Activated CD8-positive, alpha-beta memory T cell treated with anti-CD3 and anti-CD28 coated beads for 1 hour (primary cell): ENCODE measurements at places on chromosomes 5 and 9.
A peak's percentile ranks its signal among the peaks of the same experiment; 100 is the strongest.

DNA sequence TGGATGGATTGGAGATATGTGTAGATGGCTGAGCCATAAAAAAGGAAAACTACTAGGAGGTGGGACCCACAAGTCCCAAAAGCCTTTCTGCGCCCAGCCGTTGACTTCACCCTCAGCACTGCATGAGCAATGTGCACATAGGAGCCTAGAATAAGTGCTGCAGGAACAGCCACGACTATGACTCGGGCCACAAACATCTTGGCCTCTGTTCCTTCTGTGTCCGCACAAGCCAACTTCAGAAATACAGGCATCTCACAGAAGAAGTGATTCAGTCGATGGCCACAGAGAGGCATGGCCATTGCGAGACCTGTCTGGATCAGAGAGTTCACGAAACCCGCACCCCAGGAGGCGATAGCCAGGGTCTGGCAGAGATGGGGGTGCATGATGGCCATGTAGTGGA lies 587 bp downstream of the OR2Y1 start:
- DNase-seq: no peak

- DNase-seq: no peak
Measured at GRCh38 chr9:124251605-124252378, 6.0 kb upstream of the NEK6 start.

DNA sequence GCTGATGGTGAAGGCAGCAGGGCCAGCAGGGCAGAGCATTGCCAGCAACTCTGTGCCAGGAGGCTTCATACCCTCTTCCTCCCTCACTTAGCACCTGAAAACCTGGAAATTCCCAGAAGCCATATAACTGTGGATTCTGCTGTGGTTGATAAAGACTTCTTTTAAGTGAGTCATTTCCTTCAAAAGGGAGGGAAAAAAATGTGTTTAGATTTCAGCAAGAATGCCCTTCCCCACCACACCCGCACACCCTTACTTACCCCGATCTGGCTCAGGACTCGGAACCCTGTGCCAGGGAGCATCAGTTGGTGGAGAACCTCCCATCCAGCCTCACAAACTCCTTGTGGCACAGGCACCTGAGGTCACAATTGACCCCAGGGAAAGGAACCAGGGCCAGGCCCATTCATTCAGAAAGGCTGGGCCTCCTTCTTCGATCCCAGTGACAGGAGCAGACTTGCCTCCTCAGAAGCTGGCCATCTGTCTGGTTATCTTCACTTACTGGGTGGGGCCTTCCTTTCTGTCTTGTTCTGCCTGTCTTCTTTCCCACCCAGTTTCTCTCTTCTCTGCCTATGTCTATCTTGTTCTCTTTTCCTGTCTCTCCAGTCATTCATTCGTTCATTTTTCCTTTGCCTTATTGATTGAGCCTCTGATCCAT lies 62.6 kb downstream of the PLAC8L1 start:
- no peak for DNase-seq

GRCh38 chr5:45774528-45774927 lies 78.3 kb upstream of the HCN1 start:
- no peak for DNase-seq

- DNase-seq: no peak
Measured at GRCh38 chr5:54991416-54991815, 6.0 kb upstream of the ESM1 start.

DNA sequence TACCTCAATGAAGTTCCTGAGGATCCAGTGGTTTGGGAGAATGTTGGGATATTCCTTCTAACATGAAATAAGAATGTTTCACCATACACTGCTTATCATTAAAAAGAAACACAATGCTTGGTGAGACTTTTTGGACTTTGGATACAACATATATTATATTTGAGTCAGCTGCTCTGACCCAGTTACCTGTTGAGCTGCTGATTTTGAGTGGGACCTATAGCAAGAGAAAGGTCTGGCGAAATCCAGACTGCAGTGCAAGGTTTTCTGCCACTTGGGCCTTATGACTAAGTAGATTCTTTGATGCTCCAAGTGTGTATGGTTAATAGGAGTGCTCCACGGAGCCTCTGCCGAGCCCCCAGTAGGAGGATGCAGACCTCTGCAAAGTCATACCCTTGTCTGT lies 10.0 kb upstream of the RALGPS1 start:
- no peak for DNase-seq

- no peak for DNase-seq
Measured at GRCh38 chr5:61638476-61638875, 306.4 kb downstream of the ZSWIM6 start.

- no peak for DNase-seq
Measured at GRCh38 chr9:33166231-33167083, 679 bp downstream of the B4GALT1 start.

DNA sequence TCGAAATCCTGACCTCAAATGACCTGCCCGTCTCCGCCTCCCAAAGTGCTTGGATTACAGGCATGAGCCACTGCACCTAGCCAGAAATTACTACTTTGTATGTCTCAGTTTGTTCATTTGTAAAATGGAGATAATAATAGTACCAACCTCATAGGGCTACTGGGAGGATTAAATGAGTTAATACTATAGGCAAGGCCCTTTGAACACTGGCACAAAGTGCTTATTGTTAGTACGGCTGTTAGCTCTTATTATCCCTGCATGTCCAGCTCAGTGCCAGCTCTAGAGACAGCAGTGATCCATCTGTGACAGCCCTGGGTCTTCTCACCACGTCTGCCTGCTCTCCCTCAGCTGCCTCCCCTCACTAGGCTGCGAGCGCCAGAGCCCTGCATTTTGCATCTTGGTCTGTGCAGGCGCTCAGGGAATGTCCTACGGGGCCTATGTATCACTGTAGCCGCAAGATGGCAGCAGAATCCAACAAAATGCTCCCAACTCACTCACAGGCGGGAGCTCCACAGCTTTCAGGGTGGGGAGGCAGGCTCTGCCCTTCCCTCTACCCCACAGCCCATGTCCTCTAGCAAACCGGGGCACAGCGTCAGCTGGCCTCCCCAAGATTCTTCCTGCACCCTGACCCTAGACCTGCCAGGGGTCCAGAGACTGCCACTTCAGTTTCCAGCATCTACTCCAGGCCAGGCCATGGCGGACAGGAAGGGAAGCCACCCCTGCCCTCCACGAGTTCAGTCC lies 17.7 kb upstream of the AKNA start:
- peak; percentile 56 for DNase-seq

- DNase-seq: no peak
Measured at GRCh38 chr9:84490842-84491325, 150.3 kb upstream of the SLC28A3 start.

- DNase-seq: no peak
Measured at GRCh38 chr5:116671211-116671736, 96.7 kb upstream of the SEMA6A start.

DNA sequence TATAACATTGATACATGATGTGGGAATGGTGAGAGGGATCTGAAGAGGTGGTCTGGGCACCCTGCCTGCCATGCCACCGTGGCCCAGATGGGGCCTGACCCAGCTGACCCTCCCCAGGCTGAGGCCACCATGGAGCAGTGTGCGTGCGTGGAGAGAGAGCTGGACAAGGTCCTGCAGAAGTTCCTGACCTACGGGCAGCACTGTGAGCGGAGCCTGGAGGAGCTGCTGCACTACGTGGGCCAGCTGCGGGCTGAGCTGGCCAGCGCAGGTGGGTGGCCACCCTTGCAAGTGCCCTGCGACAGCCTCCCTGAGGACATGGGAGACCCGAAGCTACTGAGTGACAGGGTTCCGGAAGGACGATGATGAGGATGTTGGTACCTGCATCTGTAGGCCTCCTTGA lies 7.2 kb downstream of the RMND5B start:
- DNase-seq: no peak
